Mesendoderm (in vitro differentiated cells): ENCODE measurements at places on chromosomes 13 and 19.

DNA sequence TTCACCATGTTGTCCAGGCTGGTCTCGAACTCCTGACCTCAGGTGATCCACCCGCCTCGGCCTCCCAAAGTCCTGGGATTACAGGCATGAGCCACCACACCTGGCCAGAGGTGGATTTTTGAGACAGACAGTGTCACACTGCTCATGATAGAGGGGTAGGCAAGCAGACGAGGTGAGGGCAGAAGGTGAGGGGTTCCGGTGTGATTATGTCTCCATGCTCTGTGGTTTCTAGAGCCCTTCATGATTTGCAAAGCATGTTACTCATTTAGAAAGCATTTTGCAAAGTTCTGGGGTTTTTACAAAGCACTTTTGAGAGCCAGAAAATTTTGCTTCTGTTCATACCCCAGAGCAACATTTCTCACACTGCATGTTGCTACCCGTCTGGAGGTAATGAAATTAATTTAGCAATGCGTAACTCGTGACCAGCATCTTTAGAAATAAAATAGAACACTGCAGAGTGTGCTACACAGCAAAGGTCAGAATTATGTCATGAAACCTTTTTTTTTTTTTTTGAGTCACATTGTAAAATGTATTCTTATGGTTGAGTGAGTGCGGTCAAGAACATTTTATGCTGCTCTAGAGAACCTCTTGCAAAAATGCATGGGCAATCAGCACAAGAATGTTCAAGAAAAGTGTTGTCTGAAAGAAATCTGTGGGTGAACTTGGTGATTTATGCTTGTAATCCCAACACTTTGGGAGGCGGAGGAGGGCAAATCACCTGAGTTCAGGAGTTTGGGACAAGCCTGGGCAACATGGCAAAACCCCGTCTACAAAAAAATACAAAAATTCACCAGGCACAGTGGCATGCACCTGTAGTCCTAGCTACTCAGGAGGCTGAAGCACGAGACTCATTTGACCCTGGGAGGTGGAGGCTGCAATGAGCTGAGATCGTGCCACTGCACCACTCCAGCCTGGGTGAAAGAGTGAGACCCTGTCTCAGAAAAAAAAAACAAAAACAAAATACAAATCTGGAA, 58.0 kb downstream of the MAP4K1 start:
- no peaks in the 10 kb centered on the region for H3K36me3 ChIP-seq
- H3K27me3 ChIP-seq: no peaks in the 10 kb centered on the region
- no peak for DNase-seq

DNA sequence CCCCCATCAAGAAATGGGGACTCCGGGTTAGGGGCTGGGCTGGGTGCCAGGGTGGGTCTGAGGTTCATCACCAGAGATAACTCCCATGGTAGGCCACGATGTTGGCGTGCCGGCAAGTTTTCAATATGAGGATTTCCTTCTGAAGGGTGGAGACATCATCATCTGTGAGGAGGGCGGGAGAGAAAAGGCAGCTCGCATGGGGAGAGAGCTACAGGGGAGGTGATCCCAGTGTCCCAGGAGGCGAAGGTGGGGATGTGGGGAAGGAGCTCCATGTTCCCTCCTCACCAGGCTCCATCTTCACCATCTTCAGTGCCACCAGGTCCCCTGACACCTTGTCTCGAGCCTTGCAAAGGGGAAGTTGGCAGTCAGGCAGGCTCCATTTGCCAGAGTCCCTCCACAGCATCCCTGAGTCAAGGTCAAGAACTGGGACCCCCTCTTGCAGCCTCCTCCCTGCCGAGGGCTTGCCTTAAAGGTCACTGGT, 430 bp downstream of the MAP4K1 start:
- no peak overlapping the region for H3K27ac ChIP-seq
- peaks cover 7% of the 10 kb centered on the region for H3K4me1 ChIP-seq
- no peak overlapping the region for H3K4me3 ChIP-seq
- H3K27me3 ChIP-seq: no peaks in the 10 kb centered on the region
- peaks cover 2% of the 10 kb centered on the region for H3K36me3 ChIP-seq
- no peak for DNase-seq

GRCh38 chr13:76385586-76385985, 500.6 kb downstream of the KCTD12 start:
- no peak overlapping the region for H3K27ac ChIP-seq
- H3K27me3 ChIP-seq: no peaks in the 10 kb centered on the region
- H3K4me3 ChIP-seq: no peak overlapping the region

DNA sequence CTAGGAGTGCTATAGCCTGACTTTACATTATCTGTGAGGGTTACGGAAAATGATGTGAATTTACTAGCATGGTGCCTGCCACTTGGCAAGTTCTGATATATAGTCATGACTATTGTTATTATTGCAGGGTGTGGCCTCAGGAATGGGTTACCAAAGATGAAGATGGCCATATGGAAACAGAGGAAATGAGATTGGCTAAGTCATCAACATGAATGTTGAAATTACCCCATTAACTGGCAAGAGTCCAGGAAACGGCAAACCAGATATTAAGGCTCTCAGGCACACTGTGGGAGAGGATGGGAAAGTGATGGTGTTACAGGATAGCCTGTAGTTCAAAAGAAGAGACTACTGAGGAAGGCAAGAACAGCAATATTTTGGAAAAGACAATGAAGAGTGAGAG, 183.3 kb downstream of the KCNRG start:
- no peak for DNase-seq
- no peaks in the 10 kb centered on the region for H3K4me1 ChIP-seq
- no peak overlapping the region for H3K27ac ChIP-seq
- no peaks in the 10 kb centered on the region for H3K36me3 ChIP-seq
- H3K4me3 ChIP-seq: no peak overlapping the region

DNA sequence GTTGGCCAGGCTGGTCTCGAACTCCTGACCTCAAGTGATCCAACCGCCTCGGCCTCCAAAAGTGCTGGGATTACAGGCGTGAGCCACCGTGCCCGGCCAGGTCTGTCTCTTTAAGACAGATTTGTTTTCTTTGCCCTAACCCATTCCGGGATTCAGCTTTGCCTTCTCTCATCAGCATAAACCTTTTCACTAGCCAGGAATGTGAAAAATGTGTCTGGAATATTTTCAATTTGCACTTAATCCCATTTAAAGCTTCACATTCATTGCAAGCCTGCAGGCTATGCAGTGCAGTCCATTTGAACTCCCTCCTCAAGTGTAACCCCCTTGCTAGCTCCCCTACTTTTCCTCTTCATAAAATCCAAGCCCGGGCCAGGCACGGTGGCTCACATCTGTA, 880 bp upstream of the TMEM160 start:
- H3K4me3 ChIP-seq: no peak overlapping the region
- DNase-seq: peak; percentile 90
- H3K4me1 ChIP-seq: peaks cover 2% of the 10 kb centered on the region
- H3K27ac ChIP-seq: no peak overlapping the region

GRCh38 chr19:5877882-5878281, 7.5 kb upstream of the FUT5 start:
- no peak overlapping the region for H3K4me3 ChIP-seq
- no peak for DNase-seq
- H3K4me1 ChIP-seq: no peaks in the 10 kb centered on the region

GRCh38 chr19:46537136-46538097, 41.8 kb upstream of the PNMA8B start:
- no peak overlapping the region for H3K27ac ChIP-seq
- no peaks in the 10 kb centered on the region for H3K4me1 ChIP-seq
- peak; percentile 52 for DNase-seq
- no peaks in the 10 kb centered on the region for H3K27me3 ChIP-seq
- H3K4me3 ChIP-seq: no peak overlapping the region

- no peaks in the 10 kb centered on the region for H3K4me1 ChIP-seq
- no peaks in the 10 kb centered on the region for H3K27me3 ChIP-seq
- H3K4me3 ChIP-seq: no peak overlapping the region
- H3K27ac ChIP-seq: no peak overlapping the region
- DNase-seq: no peak
- H3K36me3 ChIP-seq: peaks cover 2% of the 10 kb centered on the region
Measured at GRCh38 chr19:611481-611868, 21.8 kb downstream of the HCN2 start.

GRCh38 chr19:35493971-35494370, 3.7 kb upstream of the KRTDAP start:
- H3K4me1 ChIP-seq: no peaks in the 10 kb centered on the region
- H3K27me3 ChIP-seq: no peaks in the 10 kb centered on the region
- no peak for DNase-seq
- peaks cover 3% of the 10 kb centered on the region for H3K36me3 ChIP-seq
- no peak overlapping the region for H3K4me3 ChIP-seq

GRCh38 chr19:38875656-38876395, 2.2 kb downstream of the RINL start:
- no peaks in the 10 kb centered on the region for H3K4me1 ChIP-seq
- H3K27me3 ChIP-seq: no peaks in the 10 kb centered on the region
- no peak for DNase-seq
- H3K4me3 ChIP-seq: no peak overlapping the region

- no peaks in the 10 kb centered on the region for H3K36me3 ChIP-seq
- no peaks in the 10 kb centered on the region for H3K27me3 ChIP-seq
- H3K4me1 ChIP-seq: no peaks in the 10 kb centered on the region
Measured at GRCh38 chr13:58594747-58595600, 963.4 kb downstream of the PCDH17 start.

DNA sequence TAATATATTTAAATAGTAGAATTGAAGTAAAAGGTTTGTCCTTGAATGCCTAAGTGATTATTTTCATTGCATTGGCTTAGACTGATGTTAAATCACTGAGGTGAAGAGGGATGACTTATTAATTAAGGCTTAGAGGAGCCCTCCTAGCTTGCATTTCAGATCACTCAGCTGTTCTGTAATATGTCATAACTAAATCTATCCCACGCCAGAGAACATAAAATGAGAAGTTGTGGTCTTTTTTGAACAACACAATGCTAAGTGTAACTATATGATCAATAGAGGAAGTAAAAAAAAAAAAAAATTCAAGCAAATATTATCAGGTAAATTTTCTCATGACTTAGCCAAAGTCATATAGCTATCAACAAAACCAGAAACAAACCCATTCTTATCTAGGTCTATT, 752.2 kb downstream of the GPC5 start:
- no peak overlapping the region for H3K27ac ChIP-seq
- no peak overlapping the region for H3K4me3 ChIP-seq
- H3K4me1 ChIP-seq: no peaks in the 10 kb centered on the region
- no peaks in the 10 kb centered on the region for H3K27me3 ChIP-seq
- DNase-seq: no peak

- peaks cover 6% of the 10 kb centered on the region for H3K4me1 ChIP-seq
- peak; percentile 82 for DNase-seq
- H3K4me3 ChIP-seq: peak overlapping the region; percentile 32
- H3K27ac ChIP-seq: no peak overlapping the region
Measured at GRCh38 chr19:46014941-46015686, 7.7 kb downstream of the PGLYRP1 start.

- no peaks in the 10 kb centered on the region for H3K4me1 ChIP-seq
- DNase-seq: no peak
- no peak overlapping the region for H3K4me3 ChIP-seq
- no peak overlapping the region for H3K27ac ChIP-seq
Measured at GRCh38 chr13:44837250-44837649, 152.0 kb downstream of the NUFIP1 start.

- H3K27ac ChIP-seq: no peak overlapping the region
- H3K4me3 ChIP-seq: no peak overlapping the region
- H3K4me1 ChIP-seq: no peaks in the 10 kb centered on the region
- no peaks in the 10 kb centered on the region for H3K36me3 ChIP-seq
- no peaks in the 10 kb centered on the region for H3K27me3 ChIP-seq
Measured at GRCh38 chr13:33526718-33527117, 241.2 kb upstream of the STARD13 start.

- no peaks in the 10 kb centered on the region for H3K4me1 ChIP-seq
- H3K27me3 ChIP-seq: no peaks in the 10 kb centered on the region
- no peak overlapping the region for H3K27ac ChIP-seq
- H3K36me3 ChIP-seq: no peaks in the 10 kb centered on the region
- H3K4me3 ChIP-seq: no peak overlapping the region
- no peak for DNase-seq
Measured at GRCh38 chr19:3336680-3337523, 29.5 kb upstream of the NFIC start.

DNA sequence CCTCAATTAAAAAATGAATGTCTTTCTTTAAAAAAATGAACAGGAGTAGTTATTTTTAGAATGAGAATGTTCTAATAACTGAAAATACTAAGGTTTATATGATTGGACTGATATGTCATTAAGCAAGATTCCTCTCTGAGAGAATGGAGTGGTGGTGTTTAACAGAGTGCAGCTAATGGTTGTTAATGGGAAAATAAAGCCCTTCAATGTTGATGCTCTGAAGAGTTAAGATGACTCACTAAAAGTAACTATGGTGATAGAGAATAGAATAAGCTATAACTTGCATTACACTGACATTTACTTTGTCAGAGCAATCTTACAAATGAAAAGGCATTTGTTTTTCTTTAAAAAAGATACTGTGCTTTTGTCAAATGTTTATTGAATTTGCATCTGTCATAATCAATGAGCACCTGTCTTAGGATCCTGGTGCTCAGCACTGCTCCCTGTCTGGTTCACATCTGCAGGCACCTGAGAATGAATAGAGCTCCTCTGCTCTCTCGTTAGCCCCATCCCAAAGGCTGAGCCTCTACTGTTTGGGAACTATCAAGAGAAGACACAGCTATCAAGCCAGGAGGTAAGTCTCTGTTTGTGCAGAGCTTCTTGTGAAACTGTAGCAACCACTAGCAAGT, 15.1 kb downstream of the PABPC3 start:
- H3K27me3 ChIP-seq: no peaks in the 10 kb centered on the region
- no peak overlapping the region for H3K27ac ChIP-seq
- no peak overlapping the region for H3K4me3 ChIP-seq
- no peaks in the 10 kb centered on the region for H3K4me1 ChIP-seq
- no peak for DNase-seq

DNA sequence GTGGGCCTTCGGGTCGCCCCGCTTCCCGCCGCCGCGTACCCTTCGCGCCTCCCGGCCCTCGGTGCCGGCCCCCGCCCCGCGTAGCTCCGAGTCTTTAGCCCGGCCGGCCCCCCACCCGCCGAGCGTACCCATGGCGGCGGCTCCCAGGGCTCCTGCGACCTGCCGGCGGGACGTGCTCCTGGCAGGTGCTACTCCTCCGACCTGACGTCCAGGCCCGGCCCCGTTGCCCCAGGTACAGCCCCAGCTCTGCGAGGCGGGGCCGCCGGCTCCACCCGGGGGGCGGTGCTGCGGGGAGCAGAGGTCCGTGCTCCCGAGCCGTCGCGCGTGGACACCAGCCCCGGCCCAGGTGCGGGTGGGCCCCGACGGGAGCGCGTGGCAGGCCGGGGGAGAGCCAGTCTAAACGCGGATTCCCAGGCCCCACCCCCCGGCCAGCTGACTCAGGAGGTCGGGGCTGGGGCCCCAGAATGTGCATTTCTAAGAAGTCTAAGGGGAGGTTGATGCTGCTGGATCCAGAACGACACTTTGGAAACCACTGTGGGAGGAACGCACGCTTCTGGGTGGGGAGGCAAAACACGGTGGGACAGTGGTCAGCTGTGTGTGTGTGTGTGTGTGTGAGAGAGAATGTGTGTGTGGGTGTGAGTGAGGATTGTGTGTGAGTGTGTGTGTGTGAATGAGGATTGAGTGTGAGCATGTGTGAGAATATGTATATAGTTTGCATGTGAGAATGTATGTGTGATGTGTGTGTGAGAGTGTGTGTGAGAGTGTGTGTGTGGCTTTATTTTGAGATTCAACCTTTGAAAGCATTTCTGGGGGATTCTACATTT, at the start of gene SLC15A1:
TSS of gene SLC15A1 (minus strand) at position 206 of the 824 bp plus-strand sequence. CDS start at position 132, 74 bp downstream.
- no peaks in the 10 kb centered on the region for H3K36me3 ChIP-seq
- no peak for DNase-seq
- H3K4me3 ChIP-seq: no peak within 1 kb of the TSS
- peaks cover 6% of the 10 kb centered on the region for H3K27me3 ChIP-seq

- H3K36me3 ChIP-seq: no peaks in the 10 kb centered on the region
- peaks cover 2% of the 10 kb centered on the region for H3K4me1 ChIP-seq
- peak overlapping the region; percentile 94 for H3K27ac ChIP-seq
- peak; percentile 95 for DNase-seq
- H3K4me3 ChIP-seq: peak overlapping the region; percentile 17
- H3K27me3 ChIP-seq: no peaks in the 10 kb centered on the region
Measured at GRCh38 chr19:13155472-13156359, 5.5 kb downstream of the IER2 start.
